Kidney (tissue), 22 donors: ENCODE measurements at places on chromosomes 11 and 22.

- DNase-seq, result no peak
Measured at GRCh38 chr11:47724041-47724729, 9.0 kb upstream of the AGBL2 start.

DNA sequence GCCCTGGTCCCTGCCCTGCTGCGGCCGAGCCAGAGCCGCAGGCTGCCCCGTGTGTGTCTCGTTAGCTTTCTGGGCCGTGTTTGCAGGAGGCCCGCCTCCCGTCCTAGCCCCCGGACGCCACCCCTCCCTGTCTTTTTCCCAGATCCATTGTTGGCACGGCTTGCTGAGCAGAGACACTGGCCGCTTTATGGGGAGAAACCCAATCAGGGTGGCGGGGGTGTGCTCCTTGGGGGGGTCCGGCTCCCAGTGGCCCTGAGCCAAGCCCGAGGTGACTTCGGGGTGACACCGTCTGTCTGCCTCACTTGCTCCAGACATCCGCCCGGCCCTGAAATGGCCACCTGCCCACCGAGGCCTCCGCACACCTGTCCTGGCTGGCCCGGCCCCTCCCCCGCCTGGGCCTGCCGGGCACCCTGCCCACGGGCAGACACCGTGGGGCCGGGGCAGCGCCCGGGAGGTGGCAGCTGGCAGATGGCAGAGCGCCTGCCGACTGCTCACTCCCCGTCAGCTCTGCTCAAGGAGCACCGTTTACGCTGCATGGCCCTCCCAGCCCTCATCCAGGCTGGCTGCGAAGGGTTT lies 43.1 kb upstream of the PPARA start:
- no peak for DNase-seq

DNA sequence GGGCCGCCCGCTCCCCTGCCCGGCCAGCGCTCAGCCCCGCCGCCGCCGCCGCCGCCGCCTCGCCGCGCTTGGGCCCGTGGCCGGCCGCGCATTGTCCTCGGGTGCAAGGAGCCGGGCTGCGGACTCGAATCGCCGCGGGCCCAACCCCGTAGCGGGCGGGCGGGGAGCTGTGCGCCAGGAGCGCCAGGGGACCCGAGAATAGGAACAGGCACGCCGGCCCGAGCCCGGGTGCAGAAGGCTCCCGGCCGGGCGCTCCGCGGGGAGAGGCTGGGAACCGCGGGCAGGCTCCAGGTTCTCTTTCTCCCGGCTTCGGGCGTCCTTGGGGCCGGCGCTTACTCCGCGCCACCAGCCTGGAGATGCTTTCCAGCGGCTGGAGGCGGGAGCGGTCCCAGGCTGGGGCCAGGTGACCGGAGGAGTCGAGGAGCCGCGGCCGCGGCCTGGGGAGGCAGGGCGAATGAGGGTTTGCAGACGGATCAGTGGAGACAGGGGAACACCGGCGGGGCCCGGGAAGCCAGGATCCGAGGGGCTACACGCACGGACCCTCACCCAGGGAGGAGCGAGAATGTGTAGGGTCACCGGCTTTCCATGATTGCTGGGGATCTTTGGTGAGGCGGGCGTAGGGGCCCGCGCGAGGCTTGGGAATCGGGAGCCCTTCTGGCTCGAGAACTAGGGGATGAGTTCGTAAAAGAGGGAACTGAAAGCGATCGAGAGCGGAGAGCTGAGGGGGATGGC lies 726 bp downstream of the PKNOX2 start:
- peak; percentile 83 for DNase-seq

GRCh38 chr11:72548463-72548862 lies 114.1 kb upstream of the CLPB start:
- DNase-seq, result no peak

DNA sequence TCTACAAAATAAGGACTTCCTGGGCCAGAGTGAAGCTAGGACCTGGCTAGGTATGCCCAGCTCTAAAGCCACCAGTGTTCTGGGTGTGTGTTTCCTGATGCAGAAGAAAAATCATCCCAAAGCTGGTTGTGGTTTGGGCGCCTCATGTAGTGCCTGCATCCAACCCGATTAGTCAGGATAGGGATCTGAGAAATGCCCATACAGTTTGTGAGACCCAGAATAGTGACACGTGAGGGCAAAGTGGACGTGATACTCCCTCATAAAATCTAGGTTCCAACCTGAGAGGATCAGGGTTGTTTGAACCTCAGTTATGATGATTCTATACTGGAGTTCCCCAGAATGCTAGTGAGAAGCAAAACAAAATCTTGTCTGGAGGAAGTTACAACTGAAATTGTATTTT lies 238.4 kb downstream of the TBC1D22A start:
- no peak for DNase-seq

- no peak for DNase-seq
Measured at GRCh38 chr22:39528080-39528661, 4.4 kb downstream of the RPS19BP1 start.

- no peak for DNase-seq
Measured at GRCh38 chr11:69515271-69516245, 34.1 kb downstream of the LINC01488 start.

- DNase-seq, result no peak
Measured at GRCh38 chr11:81380395-81380794, 1353.3 kb downstream of the FAM181B start.

- no peak for DNase-seq
Measured at GRCh38 chr22:49203859-49204598, 623.6 kb downstream of the BRD1 start.

DNA sequence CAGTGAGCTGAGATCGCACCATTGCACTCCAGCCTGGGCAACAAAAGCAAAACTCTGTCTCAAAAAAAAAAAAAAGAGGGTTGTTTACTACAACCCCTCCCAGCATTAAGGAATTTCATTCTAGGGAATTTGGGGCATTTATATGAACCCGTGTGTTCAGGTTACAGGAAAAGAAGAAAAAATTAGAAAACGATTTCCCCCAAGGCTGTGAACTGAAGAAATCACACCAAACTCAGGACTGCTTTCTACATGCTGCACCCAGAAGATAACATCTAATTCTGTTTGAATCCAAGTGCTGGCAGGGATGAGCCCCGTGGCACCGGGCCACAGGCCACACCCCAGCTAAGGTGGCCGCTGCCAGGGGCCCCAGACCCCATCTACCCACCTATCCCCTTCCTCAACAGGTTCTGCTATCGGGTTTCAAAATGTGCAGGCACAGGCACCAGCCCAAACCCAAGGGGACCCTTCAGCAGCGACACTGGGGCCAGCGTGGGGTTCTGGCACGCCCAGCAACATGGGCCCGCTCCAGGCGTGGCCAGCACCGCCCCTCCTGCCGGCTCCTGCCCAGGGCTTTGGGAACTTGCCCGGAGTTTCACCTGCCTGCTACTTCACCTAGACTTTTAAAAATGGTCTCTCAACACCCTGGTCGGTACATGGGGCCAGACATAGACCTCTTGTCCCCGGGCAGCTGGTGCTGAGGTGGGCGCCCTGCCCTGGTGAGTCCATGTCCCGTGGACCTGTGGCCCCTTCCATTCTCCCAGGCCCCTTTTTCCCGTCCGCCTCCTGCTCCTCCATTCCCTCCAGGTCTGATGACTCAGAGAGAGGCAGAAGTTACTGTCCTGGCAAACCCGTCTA lies 11.8 kb downstream of the CELSR1 start:
- DNase-seq, result peak; percentile 53

DNA sequence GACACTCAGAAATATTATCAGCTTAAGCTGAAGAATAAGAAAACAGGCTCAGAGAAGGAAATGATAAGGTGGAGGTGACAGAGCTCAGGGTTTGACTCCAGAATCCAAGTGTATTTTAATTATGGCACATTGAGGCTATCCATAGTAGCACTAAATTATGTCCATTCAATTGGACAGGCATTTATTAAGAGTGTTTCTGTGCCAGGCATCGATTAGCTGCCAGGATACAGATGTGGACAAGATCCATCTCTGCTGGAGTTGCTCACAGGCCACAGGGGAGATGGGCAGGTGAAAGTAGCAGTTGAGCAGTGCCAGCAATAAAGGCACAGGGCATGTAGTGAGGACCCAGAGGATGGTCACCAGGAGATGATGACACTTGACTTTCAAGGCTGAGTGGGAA lies 592.5 kb downstream of the INSC start:
- no peak for DNase-seq

DNA sequence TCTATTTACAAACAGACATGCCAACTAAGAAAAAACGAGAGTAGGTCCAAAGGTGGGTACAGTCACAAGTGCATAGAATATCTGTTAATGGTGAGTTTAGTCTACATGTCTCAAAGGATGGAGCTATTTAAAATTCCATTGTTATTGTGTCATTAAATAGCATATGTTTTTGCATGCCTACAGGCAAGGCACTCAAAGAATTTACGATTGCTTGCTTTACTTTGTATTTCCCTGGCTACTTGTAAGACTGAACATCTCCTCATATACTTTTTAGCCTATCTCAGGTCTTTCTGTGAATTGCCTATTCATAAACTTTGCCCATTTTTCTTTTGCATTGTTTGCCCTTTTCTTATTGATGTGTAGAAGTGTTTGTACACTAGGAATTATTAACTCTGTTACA lies 39.7 kb downstream of the DEUP1 start:
- no peak for DNase-seq

GRCh38 chr11:5524756-5525155 lies 8.3 kb upstream of the UBQLNL start:
- no peak for DNase-seq

DNA sequence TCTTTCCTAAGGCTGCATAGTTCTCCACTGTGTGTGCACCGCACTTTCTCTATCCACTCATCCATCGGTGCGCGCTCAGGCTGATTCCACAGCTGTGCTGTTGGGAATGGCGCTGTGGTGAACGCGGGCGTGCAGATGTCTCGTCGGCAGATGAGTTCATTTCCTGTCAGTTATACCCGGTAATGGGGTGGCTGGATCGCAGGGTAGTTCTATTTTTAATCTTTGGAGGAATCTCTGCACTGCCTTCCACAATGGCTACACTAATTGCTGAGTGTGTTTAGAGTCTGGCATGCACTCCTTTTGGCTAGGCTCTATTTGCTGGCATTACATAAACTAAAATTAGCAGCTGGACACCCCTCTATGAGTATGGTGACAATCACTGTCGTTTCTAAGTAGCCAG lies 27.9 kb upstream of the KRTAP5-7 start:
- no peak for DNase-seq

GRCh38 chr11:827146-827896 lies 398 bp upstream of the CRACR2B start:
- DNase-seq, result no peak

DNA sequence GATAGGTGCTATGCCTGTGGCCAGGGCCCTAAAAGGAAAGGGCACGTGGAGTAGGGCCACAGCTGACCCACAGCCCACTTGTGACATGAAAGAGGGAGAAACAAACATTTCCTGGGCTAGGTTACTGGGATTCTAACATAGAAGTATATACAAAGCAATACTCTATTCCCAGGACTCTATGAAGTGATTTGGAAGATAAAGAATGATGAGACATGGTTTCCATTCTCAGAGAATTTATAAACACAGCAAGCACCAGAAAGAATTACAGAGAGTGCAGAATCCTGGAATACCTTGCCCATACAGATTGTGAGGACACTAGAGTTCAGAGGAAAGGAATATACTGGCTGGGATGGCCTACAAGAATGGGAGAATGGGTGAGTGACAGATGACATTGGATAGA lies 86.4 kb downstream of the KIRREL3 start:
- no peak for DNase-seq

GRCh38 chr22:42978453-42979103 lies 36.4 kb downstream of the PACSIN2 start:
- no peak for DNase-seq

- no peak for DNase-seq
Measured at GRCh38 chr22:30284666-30285065, 4.6 kb downstream of the CASTOR1 start.

DNA sequence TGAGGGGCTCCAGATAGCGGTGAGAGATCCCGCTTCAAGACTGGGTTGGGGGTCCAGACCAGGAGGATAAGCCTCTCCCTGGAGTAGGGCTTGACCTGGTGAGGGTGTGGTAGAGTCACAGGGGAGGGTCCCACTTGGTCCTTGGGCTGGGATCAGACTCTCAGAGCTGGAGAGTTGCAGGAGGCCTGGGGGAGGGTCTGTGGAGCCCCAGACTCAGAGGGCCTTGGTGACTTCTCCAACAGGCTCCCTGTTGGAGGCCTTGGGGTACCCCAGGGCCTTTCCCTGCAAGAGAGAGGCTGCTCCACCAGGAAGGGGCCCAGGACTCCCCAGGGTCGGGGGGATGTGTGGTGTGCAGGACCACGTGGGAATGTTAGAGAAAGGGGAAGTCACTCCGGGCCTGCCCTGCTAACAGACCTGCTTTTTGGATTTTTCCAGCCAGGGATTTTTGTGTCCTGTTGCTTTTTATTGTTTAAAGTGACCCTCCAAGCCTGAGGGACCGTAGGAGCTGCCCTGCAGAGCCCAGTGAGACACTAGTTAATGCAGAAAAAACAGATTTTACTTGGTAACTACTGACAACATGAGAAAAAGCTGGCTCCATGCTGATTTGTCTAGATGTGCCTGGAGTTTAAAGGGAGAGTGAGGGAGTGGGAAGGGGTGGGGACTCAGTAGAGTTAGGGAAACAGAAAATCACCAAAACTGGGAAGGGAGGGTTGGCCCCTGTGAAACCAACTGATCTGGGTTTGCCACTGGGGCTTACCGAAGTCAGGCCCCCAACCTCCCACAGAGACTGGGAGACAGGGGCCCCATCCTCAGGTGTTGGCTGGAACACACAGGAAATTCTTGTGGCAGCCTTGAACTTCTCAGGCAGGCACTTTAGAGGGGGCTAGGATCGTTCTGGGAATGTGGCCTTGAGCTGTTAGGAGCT lies 801 bp upstream of the TXNRD2 start:
- DNase-seq, result peak; percentile 70

DNA sequence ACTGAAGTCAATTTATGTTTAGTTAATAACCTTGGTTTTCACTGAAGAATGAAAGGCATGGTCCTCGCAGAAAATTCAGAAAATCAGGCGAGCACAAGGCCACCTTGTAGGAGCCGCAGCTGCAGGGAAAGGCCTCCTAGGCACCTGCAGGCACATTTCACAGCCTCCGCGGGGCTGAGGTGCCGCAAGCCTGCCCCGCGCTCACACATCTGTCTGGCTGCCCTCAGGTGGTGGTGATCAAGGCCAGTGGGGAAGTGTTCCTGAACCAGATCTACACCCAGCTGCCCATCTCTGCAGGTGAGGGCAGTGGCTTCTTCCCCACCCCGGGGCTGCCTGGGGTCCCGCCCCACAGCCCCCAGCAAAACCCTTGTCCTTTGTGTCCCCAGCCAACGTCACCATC lies 10.5 kb downstream of the MUC5AC start:
- DNase-seq, result no peak

DNA sequence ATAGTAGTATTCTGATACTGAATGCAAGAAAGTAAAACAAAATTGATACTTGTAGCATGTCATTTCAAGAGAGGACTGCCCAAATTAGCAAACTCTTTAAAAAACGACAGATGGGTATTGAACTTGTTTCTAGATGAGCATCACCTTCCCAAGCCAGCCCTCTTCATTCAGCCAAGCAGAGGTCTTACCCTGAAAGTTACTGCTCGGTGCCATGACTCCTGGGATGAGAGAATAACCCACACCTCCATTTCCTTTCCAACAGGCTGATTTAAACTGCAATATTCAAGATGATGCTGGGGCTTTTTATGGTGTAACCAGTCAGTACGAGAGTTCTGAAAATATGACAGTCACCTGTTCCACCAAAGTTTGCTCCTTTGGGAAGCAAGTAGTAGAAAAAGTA lies 84.5 kb upstream of the RASSF10 start:
- DNase-seq, result no peak
